CD4-positive, alpha-beta T cell treated with Interferon gamma for 1 hour (primary cell): ENCODE measurements at places on chromosomes 1 and 21.

- no peak for DNase-seq
Measured at GRCh38 chr1:202956969-202957368, 1.1 kb downstream of the ADIPOR1 start.

DNA sequence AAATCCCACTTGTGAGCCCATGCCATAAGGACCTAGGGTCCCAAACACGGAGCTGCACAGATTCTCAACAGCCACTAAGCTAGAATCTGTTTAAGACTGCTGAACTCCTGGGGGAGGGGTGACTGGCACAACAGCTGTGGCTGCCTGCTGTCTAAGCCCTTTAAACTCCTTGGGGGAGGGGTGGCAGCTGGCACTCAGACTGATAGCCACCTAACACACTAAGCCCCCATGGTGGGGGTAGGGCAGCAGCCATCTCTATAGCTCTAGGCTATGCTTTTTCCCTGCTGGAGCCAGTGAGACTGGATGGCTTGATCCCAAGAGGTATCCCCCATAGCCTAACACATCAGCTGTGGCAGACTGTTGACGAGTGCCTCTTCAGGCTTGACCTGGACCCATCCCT is 73.3 kb upstream of the FMO3 start:
- no peak for DNase-seq

DNA sequence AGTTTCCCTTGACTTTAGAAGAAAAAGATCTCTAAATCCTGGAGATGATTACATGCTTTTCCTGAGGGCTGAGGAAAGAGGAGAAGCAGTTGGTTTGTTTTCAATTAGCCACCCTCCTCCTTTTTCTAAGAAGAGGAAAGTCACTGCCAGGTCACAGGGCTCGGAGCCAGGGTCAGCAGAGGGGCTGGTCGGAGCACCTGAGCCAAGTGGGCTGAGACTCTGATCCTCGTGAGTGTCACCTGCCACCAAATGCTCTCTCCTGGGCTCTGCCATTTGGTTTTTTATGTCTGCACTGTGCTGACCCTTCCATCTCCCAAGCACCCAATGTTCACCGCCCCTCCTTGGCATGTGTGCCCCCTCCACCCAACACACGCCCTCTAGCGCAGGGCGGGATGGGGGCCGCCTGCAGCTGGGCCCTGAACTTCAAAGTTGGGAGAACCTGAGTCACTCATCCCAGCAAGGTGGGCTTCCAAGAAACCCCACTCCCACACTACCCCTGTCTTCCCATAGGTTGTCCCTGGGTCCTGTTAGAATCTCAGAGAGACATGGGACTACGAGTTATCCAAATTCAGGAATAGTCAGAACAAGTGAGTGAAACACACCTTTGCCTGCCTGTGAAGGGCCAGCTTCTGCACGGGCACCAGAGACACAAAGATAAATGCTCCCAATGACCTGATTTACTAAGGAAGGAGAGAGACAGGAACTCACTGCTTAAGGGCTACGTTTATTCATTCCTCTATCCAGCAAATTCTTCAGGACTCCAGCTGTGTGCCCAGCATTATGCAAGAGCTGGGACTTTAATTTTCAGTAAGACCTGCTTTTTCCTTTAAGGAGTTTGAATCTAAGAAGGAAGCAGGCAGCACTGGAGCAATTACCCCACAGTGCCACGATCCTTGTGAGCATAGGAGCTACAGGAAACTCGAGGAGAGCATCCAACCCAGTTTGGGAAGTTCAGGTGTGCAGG is 127.5 kb downstream of the RHOU start:
- DNase-seq: no peak

- DNase-seq: peak; percentile 23
Measured at GRCh38 chr21:37208741-37209225, 58.4 kb downstream of the VPS26C start.

- no peak for DNase-seq
Measured at GRCh38 chr1:189597083-189597482, 880.6 kb downstream of the BRINP3 start.

DNA sequence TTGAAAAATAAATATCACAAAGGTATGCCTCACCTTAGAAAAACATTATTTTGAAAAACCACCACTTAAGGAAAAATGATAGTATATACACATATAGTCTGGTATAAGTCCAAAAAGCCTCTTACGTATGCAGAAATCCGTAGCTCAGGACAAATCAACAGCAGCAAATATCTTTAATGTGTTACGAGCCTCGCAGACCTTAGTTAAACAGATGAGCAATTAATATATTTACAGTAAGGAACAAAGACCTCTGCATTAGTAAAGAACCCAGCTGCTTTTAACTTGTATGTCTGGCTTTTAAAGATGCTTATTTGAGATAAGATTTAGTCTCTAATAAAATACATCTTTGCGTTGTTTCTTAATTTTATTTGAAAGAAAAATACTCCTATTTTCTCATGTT is 79.9 kb upstream of the CHRM3 start:
- no peak for DNase-seq

DNA sequence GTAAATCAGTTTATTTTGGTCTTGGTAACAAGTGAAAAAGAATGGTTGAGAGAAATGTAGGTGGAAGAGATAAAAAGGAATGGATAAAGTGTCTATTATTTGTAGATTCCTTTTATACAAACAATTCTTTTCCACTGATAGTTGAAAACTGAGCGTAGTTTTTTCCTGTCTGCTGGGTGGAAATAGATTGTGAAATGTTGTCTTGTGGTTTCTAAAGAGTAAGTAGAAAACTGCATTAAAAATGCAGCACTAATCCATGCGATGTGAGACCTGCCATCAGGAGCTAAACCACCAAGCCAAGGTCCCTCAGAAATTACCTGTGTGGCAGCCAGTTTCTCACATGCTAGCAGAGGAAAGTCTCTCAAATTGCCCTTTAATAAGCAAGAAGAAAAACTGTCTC is 103.2 kb upstream of the SLC44A3 start:
- DNase-seq: no peak

DNA sequence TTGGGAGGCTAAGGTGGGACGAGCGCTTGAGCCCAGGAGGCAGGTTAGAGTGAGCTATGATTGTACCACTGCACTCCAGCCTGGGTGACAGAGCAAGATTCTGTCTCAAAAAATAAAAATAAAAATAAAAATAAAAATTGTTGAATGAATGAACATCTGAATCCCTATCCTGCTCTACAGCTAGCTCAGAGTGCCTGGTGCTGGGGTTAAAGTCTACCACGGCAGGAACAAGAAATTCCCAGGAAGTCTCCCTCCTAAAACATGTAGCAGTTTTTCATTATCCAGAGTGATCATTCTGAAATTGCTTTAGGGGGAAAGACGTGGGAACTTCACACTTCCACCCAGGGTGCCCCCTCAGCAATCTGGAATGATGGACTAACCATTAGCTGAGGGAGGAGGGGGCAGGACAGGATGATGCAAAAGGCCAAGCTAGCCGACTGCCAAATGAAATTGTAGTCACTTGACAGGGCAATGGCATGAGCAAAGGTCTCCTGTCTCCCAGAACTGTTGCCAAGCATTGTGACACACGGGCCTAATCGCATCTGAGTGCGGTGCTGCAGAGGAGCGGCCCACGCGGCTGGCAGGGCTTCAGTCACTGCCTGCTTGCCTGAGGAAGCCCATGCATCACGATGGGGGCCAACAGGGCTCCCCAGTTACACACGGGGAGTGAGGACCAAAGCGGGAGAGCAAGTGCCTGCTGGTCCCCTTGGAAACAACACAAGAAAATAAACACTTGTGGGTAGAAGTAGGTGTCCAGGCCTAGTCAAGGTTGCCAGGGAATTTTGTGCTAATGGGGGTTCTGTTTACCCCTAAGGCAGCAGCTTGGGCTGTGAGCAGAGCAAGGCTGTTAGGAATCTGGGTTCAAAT is 85.7 kb downstream of the NENF start:
- DNase-seq: no peak

DNA sequence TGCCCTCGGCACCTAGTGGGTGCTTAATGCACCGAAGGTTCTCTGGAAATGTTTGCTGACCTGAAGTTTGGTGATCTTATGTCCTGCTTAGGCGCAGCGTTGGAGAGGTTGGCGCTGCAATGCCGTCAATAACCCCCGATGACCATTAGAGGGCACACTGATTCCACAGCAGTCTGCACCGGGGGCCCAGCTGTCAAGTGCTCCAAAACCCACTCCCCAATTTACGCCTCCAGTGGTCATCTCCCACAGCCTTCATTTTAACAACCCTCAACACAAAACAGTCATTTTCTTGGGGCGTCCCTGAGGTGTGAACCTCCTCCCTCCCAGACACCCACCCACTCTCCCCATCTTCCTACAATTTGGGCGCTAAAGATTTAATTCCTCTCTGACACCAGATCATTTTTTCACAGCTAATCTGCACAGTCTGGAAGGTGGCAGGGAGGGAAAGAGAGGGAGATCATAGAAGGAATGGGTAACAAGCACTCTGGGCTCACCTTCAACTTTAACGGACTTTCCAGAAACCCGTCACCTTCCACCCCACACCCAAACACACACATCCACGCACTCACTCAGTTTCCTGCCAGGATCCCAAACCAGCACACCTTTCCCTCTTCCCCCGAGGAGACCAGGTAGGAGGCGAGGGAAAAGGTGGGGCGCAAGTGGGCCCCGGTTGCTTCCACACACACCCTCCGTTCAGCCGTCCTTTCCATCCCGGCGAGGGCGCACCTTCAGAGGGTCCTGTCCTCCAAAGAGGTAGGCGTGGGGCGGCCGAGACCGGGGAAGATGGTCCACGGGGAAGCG is 570 bp upstream of the NPR1 start:
- DNase-seq: peak; percentile 41

- no peak for DNase-seq
Measured at GRCh38 chr1:180229483-180230415, at the start of gene LHX4. Gene LHX4, plus strand, starts transcription at chr1:180230264. Its CDS starts 266 bp downstream, at chr1:180230530.

DNA sequence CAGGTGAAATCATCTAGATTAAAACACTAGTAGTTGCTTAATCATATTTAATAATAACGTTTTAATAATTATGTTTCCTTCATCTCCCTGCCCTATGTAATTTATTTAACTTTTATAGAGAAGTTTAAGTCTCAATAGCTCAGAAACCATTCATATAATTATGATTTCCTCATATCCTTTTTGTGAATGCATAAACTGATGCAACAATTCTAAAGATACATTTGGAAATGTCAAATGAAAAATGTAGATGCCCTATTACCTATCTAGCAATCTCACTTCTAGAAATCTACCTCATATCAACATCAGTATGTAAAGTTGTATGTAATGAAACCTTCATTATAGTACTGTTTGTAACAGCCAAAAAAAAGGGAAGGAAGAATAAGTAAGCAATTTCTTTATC is 10.5 kb downstream of the DRAM2 start:
- DNase-seq: no peak

DNA sequence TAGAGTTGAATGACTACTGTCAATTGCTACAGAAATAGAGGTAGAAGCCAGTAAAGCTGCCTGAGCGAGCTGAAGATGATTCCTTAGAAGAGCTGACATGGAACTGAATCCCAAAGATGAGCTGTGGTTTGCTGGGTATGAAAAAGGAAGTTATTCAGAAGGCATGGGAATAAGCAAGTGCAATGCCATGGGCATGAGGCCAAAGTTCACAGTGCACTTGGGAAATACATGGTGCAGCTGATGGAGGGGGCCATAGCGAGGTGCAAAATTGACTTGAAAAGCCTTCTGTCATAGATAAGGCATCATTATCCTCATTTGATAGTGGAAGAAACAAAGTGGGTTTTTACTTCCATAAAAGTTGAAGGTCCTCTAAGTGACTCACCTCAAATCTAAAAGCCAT is 88.6 kb downstream of the NEK7 start:
- no peak for DNase-seq

DNA sequence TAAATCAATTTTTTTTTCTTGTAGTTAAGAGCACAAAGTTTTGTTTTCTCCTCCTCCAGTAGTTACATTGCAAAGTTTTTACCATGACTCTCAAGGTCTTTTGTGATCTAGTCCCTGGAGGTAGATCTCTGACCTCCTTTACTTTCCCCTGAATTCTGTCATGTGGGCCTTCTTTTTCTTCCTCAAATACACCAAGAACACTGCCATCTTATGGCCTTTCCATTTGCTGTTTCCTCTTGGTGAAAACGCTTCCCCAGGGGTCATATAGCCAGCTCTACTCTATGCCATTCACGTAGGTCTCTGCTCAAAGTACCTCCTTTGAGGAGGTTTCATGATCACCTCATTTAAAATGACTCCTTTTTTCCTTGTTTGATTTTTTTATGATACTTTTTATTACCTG is 2.7 kb downstream of the DDX20 start:
- no peak for DNase-seq

DNA sequence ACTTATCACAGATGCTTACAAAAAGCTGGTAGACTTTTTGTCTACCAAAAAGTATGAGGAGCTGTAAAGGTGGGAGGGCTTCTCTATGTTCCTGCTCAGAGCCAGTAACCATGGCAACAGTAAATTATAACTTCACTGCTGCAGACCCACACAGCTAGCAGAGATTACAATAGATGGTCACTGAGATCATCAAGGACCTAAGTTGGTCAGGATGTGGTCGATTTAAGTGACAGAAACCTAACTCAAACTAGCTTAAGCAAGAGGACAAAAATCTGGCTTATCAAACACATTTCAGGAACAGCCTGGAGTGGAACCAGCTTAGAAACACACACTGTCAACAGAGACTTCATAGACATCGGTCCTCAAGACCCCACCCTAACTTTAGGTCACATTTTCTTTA is 113.4 kb upstream of the ATP1A1 start:
- no peak for DNase-seq

DNA sequence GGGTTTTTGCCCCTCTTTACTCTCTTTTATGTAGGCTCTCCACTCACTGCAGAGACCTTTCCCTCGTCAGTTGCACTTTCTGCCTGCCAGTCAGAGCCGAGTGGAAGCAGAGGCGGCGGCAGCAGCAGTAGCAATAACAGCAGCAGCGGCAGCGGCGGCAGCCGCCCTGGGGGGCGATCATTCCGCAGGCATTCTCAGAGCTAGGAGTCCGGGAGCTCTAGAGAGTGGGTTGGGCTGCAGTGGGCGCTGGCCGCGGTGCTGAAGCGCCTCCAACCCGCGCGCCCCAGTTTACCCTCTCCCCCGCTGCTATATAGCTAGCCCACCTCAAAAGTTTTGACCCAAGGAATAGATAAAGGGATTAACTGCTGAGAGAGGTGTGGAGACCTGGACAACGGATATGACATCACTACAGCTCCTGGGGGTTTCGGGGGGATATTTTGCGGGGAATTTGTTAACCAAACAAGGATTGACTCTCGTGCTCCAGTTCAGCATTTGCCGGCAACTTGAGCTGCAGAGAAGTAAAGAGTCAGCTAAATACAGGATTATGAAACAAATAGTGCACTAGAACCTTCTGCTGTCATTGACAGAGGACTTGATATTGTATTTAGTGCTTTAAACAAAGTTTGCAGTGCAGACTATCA is at the start of gene OLFM3:
OLFM3 (minus strand) TSS at position 102 of the 641 bp plus-strand sequence.
- DNase-seq: no peak

GRCh38 chr1:2230781-2231531 is 2.8 kb downstream of the SKI start:
- peak; percentile 74 for DNase-seq
